ENCODE measurements at places on chromosomes 12 and 14.

DNA sequence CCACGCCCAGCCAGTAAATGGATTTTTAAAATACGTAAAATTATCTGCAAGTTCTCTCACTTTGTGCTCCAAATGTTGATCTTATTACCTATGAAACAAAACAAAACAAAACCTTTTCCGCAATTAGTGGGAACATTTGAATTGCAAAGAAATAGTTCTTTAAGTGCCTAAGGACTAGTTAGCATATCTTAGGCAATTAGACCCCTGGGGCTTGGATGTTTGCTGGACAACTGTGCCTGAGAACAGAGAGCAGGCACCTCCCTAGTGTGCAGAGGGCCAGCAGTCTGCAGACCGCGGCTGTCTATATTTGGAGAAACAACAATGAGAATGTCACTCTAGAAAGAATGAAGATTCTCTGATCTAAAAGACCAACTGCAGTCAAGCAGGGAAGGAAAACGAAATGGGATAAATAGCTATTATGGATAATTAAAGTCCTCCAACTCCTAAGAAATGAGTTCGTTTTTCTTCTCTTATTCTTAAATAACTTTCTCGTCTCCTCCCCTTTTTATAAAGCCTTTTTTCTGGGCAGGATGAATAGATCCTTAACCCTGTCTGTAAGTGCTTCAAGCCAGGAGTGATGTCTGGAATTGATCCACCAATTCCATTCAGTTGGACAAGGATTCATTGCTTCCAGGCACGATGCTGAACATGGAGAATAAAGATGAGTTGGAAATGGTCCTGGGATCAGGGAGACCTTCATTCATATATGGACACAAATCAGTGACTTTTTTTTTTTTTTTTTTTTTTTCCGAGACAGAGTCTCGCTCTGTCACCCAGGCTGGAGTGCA lies 16.2 kb downstream of the SLC17A8 start:
- no peak for DNase-seq

- DNase-seq: no peak
Measured at GRCh38 chr14:61866932-61867920, 105.0 kb downstream of the SNAPC1 start.

DNA sequence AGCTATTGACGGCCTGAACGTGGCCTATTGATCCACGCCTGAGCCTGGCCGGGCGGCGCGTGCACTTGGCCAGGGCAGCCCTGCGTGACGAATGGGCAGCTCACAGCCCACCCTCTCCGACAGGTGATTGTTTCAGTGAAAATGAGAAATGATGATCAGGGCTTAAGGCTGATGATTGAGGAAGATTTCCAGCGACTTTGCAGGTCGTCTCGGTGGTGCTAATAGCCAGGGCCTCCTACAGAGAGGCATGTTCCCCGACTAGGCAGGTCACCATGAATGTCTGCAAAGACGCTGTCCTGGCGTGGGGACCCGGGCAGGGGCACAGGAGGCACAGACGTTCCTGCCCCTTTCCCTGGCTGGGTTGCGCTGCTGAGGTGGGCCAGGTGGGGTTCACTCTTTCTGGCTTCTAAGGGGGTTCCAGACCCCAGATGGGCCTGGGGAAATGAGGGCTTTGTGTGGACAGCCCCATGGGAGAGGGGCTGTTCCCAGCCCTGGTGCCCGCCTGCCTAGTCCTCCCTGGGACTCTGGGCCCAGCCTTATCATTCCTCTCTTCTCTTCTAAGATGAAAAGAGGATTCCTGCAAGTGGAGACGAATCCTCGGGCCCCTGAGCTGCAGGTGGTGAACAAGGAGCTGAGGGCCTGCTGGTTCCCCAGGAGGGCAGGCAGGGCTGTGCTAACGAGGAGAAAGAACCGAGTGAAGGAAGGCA lies 157.4 kb downstream of the KIF26A start:
- DNase-seq: no peak

DNA sequence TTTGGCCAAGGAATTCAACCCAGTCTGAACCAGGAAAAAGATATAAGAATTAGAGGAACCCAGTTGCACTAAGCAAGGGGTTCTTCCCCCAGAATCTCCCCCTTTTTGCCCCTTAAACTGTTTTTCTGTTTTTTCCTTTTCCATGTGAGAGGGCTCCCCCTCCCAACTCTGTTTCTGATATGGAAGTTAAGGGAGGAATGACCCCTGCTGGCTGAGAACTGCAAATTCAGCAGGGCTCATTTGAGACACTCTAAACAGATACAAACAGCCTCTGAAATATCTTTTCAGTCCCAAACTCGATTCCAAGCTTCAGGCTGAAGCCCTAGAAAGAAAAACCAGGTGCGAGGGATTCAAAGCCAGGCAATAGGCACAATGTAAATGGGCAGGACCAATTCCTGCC lies 132.7 kb downstream of the SLC41A2 start:
- DNase-seq: peak; percentile 1

DNA sequence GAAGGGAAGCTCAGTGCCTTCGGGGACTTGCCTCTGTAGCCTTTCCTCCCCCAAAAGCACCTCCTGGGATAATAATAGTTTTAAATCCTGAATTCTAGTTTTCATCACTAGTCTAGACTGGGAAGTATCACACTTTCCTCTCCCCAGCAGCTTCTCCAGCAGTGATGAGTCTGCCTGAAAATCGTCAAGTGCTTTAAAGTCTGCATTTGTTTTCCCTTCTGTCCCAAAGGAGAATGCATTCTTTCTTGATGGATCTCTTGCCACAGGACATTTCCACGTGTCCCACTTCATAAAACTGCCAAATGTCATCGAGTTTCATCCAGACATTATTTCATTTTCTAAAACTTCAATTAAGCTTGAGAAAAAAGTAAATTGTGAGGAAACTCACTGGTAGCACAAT lies 15.0 kb downstream of the CSRP2 start:
- no peak for DNase-seq

DNA sequence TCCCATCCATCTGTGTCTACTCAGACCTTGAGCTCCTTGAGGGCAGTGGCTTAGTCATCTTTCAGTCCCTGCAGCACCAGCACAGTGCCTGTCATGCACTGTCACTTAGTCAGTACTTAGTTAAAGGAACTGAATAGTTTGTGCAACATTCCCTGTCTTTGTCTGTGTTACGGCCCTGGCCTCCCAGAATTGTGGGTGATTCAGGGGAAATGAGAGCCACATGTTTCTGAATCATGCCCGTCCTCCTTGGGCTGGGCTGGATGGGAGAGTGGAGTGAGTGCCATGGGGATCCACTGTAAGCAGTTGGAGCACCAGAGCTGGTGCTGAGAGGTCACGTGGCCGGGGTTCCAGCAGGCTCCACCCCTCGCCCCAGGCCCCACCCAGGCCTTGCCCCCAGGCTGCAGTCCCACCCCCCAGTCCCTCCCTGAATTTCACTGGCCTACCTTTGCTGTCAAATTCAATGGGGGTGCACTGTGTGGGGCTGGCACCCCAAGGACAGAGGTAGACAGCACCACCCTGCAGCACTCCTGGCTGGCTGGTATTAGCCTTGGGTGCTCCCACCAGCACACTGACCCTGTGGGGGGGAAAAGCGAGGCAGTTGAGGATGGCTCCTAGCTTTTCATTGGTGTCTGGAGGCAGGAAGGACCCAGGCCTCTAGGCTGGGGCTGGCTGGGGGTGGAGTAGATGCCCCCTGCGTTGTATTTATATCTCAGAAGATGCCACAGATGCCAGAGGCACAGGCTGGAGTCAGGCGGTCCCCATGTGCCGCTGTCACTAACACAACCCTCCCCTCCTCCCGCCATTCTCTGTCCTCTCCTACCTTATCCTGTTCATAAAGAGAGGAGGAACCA lies 7.5 kb downstream of the ITGA5 start:
- DNase-seq: no peak

DNA sequence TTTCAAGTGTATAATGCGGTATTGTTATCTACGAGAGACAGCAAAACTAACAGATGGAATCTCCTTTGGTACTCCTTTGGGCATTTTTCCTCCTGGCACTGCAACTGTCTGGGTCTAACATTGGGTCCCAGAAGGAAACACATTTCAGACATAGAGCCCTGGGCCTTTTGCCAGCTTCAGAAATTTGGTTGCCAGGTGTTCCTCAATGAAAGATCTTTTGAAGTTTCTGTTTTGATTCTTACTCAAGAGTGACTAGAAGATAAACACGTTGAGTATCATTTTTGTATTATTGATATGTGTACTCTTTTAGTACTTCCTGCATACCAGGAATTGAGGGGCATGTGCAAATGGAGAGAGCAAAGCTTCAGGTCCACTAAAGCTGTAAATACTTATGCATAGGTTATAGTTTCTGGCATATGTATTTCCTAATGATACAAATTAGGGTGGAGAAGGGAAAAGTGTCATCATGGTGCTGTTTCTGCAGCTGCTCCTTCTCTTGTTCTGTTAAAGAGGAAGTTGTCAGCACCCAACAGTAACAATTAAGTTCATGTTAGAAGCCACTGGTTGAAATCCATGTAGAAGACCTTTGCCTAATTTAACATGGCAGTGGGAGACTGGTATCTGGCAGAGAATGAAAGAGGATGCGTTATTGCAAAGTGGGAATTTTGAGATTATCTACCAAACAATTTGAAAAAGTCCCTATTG lies 53.5 kb downstream of the SLC38A6 start:
- no peak for DNase-seq

DNA sequence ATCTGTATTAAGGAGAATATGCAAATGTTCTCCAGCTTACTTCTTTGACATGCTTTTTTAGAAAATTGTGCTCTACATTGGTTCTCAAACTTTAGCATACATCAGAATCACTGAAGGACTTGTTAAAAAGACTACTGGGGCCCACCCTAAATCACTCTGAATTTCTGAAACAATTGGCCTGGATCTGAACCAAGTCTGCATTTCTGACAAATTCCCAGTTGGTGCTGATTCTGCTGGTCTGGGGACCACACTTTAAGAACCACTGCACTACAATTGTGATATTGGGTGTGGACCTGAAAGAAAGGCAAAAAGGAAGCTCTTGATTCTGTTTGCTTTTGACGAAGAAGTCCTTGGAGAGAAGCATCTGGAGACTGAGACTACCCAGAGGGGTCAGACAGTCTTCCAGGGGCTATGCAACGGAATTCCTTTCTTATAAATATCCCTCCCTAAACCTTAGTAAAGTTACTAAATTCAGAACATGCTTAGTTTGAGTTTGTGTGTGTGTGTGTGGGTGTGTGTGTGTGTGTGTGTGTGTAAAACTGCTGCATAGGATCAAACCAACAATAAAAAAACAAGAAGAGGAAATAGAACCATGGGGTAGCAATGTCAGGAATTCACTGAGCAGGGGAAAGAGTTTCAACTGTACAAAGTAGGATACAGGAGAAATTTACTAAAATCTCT lies 36.8 kb downstream of the EAPP start:
- DNase-seq: no peak

GRCh38 chr14:61564618-61565091 lies 130.7 kb upstream of the HIF1A start:
- no peak for DNase-seq

DNA sequence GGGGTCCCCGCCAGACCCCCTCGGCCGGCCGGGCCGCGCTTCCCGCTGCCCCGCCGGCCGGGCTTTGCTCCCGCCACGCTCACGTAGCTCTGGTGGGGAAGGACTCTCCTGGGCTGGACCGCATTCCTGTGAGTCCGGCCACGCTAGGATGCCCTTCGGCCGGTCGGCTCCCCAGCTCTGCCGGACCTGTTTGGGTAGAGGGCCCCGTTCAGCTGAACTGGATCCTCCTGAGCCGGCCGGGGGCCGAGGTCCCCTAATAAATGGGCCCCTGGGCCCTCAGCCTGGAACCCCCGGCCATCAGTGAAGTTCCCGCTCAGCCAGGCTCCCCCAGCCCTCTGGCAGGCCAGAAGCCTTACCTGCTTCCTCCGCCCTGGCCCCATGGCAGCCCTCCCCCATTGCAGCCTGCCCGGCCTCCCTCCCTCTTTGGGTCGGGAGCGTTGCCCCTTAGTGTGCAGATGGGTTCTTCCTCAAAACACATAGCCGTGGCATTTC lies 593 bp downstream of the UNC119B start:
- no peak for DNase-seq

DNA sequence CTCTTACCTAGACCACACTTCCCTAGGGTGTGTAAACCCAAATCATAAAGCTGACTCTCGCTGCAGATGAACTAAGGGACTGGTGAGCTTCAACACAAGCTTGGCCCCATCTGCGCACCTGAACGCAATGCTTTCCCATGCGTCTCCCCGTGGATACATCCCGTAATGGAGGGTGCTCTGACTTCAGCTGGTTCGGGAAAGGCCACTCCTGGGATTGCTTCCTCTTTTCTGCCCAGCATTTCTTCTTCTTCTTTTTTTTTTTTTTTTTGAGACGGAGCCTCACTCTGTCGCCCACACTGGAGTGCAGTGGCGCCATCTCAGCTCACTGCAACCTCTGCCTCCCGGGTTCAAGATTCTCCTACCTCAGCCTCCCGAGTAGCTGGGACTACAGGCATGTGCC lies 27.7 kb upstream of the ETFBKMT start:
- DNase-seq: no peak

GRCh38 chr14:65632487-65632886 lies 220.0 kb downstream of the FUT8 start:
- DNase-seq: no peak

- no peak for DNase-seq
Measured at GRCh38 chr12:15688838-15689625, 100.2 kb downstream of the EPS8 start.

DNA sequence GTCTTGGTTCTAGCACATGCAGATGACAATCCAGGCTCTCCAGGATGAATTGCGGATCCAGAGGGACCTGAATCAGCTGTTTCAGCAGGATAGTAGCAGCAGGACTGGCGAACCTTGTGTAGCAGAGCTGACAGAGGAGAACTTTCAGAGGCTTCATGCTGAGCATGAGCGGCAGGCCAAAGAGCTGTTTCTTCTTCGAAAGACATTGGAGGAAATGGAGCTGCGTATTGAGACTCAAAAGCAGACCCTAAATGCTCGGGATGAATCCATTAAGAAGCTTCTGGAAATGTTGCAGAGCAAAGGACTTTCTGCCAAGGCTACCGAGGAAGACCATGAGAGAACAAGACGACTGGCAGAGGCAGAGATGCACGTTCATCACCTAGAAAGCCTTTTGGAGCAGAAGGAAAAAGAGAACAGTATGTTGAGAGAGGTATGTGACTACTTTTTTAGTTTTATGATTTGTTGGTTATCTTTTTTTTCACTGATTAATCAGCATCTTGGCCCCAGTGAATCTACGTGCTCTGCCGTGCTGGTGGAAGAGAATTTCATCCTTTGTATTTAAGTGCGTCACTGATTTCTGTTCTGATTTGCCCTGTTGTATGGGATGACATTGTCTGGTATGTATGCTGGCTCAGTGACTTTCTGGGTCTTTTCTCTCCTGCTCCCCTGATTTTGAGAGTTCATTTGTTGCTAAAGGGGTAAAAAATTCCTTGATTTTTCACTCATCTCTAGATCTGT lies 92.3 kb downstream of the ERC1 start:
- no peak for DNase-seq

DNA sequence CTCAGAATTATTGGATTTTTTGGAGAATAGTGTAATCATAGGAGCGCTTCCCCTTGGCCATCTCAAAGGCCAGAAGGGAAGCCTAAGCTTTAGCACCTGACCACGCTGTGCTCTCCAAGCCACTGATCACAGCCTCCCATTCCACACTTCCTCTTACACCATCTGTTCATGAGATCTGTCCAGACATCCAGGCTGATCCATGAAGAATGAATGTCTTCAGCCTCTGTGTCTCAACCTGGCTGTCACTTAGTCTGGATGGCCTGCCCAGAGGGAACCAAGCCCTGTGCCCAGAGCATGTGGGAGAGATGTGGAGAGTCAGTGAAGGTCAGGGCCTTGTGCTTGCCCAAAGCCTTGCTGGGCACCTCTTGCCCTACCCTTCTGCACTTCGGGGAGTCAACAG lies 40.5 kb downstream of the TSPAN11 start:
- DNase-seq: no peak

GRCh38 chr14:23430016-23430722 lies 5.3 kb downstream of the MYH7 start:
- DNase-seq: no peak

GRCh38 chr14:69554500-69554899 lies 20.2 kb downstream of the CCDC177 start:
- no peak for DNase-seq

GRCh38 chr12:93767524-93767863 lies 90.3 kb downstream of the CRADD start:
- DNase-seq: no peak
